ENCODE measurements at places on chromosomes 6 and 20.

DNA sequence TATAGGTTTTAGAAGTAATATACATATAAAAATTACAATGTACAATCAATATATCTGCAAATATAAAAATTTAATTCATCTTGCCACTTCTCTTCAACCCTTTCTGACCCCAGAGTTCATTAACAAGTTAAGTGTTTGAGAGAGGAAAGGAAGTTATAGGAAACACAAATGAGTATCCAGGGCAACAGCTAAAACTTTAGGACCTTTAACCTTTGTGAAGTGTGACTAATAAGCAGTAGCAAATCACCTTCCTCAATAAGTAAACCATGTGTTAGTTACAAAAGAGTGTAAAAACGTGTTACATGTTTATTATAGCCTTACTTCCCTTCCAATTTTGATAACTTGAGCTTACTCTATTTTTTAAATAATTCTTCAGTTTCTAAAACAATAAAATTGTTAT lies 73.4 kb upstream of the SIM1 start:
- no peak for DNase-seq

DNA sequence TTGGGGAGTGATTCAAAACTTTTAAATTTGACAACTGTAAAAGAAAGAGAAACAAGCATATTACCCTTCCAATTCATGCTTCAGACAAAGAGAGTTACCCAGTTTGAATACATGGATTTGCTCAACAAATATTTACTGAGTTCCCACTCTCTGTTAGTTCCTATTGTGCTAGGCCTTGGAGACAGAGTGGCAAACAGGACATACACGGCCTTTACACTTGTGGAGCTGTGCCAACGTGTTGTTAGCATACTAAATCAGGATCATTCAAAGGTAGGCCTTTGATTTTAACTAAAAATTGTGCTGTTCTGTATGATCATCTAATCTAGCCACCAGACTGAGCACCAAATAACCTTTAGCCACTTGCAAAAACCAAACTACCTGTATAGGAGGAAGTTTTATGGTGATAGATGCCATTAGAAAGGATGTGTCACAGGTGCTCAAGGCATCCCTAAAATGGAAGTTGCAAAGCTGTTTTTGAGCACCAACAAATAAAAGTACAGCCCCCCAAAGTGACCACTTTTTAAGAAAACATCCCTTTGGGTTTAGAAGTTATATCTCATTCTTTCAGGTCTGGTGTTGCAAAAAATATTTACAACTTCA lies 84.5 kb downstream of the CHD6 start:
- no peak for DNase-seq

- DNase-seq: no peak
These were observed 18.4 kb downstream of the STX16 start for GRCh38 chr20:58669287-58670006.

DNA sequence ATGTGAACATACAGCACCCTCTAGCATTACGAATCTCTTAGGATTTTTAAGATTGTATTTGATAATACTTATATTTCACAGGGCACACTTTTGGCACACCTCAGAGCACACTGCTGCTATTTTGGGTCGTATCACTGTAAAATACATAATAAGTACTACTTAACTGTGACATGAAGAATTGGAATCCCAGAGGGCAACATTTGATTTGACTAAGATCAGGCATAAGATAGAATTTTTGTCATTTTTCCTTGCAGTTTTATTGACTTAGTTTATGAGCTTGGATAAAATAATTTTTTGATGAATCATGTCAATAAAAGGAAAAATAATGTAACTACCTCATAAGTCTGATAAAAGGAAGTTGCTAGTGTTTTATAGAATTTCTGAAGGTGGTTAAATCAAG lies 22.4 kb downstream of the MRS2 start:
- no peak for DNase-seq
